Placental pericyte (primary cell): ENCODE measurements at places on chromosomes 11 and 22. TPM values are rescaled to one million over a fixed set of nuclear protein-coding genes. Genes with fewer than 3 reads are reported as not detected.

The SCUBE1 gene
- total RNA-seq = not detected in 2 replicates

The RFPL3 gene
- total RNA-seq = not detected in 2 replicates

The LUZP2 gene
- total RNA-seq = not detected in 2 replicates

The MMP7 gene
- 1.1 TPM in 1 of 2 replicates, not detected in the other for total RNA-seq

The SLC22A8 gene
- not detected in 2 replicates for total RNA-seq

The APOA4 gene
- total RNA-seq = not detected in 2 replicates

The C22orf42 gene
- not detected in 2 replicates for total RNA-seq

The CHRDL2 gene
- total RNA-seq = not detected in 2 replicates

The CLDN5 gene
- 0.22 and 0.29 TPM in 2 replicates for total RNA-seq

The NEFH gene
- 0.22 and 0.43 TPM in 2 replicates for total RNA-seq

The GGTLC2 gene
- not detected in 2 replicates for total RNA-seq

The CLTCL1 gene
- 12.7 and 15.3 TPM in 2 replicates for total RNA-seq
